ENCODE measurements at places on chromosomes 12 and 14.

GRCh38 chr12:50222275-50222783, 55.2 kb upstream of the CERS5 start:
- H3K4me3 ChIP-seq, result peak overlapping the region; percentile 66
- peak overlapping the region; percentile 98 for H3K27ac ChIP-seq
- DNase-seq, result peak; percentile 91
- no peaks in the 10 kb centered on the region for H3K36me3 ChIP-seq
- H3K27me3 ChIP-seq, result no peaks in the 10 kb centered on the region

GRCh38 chr12:65540140-65540539, 261.7 kb downstream of the MSRB3 start:
- peaks cover 11% of the 10 kb centered on the region for H3K4me1 ChIP-seq
- DNase-seq, result no peak
- no peak overlapping the region for H3K4me3 ChIP-seq
- no peak overlapping the region for H3K27ac ChIP-seq

DNA sequence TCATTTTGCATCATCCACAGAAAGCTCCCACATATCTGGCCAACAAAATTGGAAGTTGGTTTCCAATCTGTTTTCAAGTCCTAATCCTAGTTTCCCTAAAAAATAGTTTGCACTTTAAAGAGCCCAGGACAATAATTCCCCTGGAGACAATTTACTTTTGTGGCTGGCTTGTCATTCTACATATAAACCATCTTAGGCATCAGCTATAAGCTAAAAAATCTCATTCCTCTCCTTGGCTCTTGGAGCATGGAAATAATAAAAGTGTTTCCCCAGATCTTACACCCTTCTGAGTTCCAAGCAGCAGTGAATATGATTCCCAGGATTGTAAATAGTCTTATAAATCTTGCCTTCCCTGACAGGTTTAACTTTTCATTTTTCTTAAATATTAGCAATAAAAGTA, 89.1 kb upstream of the NUDT4 start:
- H3K4me1 ChIP-seq, result no peaks in the 10 kb centered on the region
- no peaks in the 10 kb centered on the region for H3K36me3 ChIP-seq
- no peaks in the 10 kb centered on the region for H3K27me3 ChIP-seq
- no peak overlapping the region for H3K27ac ChIP-seq
- no peak overlapping the region for H3K4me3 ChIP-seq

DNA sequence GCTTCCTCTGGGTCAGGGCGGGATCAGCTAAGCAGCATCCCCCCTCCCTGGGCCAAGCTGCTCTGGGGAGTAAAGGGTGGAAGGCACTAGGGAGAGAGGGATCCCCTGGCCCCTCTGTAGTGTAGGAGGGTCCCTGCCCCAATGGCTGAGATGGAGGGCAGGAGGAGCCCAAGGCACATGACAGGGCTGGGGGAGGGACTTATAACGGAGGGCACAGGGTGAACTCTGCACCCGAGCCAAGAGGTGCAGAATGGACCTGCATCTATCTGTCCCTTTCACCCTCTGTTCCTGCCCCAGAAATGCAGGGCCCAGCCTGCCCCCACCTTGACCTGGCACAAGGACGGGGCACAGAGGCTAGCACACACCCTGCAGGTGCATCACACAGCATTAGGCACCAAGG, 3.8 kb upstream of the ITGB7 start:
- peaks cover 7% of the 10 kb centered on the region for H3K4me1 ChIP-seq
- DNase-seq, result no peak
- peaks cover 41% of the 10 kb centered on the region for H3K36me3 ChIP-seq

DNA sequence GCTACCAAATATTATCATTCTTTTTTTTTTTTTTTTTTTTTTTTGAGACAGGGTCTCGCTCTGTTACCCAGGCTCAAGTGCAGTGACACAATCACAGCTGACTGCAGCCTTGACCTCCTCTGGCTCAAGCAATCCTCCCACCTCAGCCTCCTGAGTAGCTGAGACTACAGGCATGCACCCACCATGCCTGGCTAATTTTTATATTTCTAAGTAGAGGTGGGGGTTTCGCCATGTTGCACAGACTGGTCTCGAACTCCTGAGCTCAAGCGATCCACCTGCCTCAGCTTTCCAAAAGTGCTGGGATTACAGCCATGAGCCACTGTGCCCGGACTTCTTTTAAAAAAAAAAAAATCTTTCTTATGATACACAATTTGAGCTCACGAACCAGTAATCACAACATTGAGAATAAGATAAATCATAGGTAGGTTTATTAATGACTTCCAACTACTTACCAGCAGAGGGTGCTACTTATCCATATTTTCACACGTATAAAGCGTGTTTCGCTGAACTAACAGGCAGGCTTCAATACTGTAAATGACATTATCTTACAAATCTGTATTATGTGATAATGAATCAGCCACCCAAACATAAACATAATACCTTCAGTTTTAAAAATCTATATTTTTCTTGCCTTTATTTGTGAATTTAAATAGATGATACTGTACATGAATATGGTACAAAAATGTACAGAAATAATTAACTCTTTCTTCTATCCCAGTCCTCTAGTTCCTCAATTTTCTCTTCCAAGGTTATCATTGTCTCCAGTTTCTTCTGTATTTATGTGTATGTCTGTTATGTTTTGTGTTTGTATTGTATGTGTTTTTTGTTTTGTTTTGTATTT, 42.5 kb upstream of the BCAT1 start:
- H3K27ac ChIP-seq, result no peak overlapping the region
- no peaks in the 10 kb centered on the region for H3K27me3 ChIP-seq
- no peaks in the 10 kb centered on the region for H3K4me1 ChIP-seq
- H3K4me3 ChIP-seq, result no peak overlapping the region
- no peaks in the 10 kb centered on the region for H3K36me3 ChIP-seq

GRCh38 chr12:81874586-81874985, 115.4 kb upstream of the PPFIA2 start:
- no peak for DNase-seq
- H3K4me3 ChIP-seq, result no peak overlapping the region
- no peaks in the 10 kb centered on the region for H3K4me1 ChIP-seq
- no peaks in the 10 kb centered on the region for H3K27me3 ChIP-seq
- no peaks in the 10 kb centered on the region for H3K36me3 ChIP-seq
- no peak overlapping the region for H3K27ac ChIP-seq

GRCh38 chr14:76314521-76315034, 61.4 kb upstream of the ESRRB start:
- H3K27me3 ChIP-seq, result peaks cover 3% of the 10 kb centered on the region
- H3K27ac ChIP-seq, result no peak overlapping the region
- DNase-seq, result no peak
- H3K4me1 ChIP-seq, result no peaks in the 10 kb centered on the region
